Left forelimb (tissue), 1 donor: ENCODE measurements at places on chromosomes 12 and 14.
A peak's percentile ranks its signal among the peaks of the same experiment; 100 is the strongest.

DNA sequence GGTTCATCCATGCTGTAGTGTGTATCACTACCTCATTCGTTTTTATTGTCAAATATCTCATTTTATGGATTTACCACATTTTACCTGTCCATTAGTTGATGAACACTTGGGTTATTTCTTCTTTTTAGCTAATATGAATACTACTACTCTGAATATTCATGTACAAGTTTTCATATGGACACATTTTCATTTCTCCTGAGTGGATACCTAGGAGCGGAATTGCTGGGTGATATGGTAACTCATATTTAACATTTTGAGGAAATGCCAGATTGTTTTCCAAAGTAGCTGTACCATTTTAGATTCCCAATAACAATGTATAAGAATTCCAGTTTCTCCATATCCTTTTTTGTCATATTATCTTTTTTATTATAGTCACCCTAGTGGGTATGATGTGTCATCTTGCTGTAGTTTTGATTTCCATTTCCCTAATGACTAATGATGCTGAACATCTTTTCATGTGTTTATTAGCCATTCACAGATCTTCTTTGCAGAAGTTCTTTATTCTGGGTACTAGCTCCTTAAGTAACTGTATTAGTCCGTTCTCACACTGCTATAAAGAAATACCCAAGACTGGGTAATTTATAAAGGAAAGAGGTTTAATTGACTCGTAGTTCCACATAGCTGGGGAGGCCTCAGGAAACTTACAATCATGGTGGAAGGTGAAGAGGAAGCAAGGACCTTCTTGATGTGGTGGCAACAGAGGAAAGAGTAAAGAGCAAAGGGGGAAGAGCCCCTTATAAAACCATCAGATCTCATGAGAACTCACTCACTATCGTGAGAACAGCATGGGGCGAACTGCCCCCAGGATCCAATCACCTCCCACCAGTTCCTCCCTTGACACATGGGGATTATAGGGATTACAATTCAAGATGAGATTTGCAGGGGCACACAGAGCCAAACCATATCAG, 11.9 kb downstream of the NRDE2 start:
- no peak for DNase-seq

GRCh38 chr12:14845350-14845750, 2.0 kb upstream of the ART4 start:
- DNase-seq: no peak

GRCh38 chr12:100168562-100168961, 25.9 kb upstream of the BLTP3B start:
- DNase-seq: no peak

DNA sequence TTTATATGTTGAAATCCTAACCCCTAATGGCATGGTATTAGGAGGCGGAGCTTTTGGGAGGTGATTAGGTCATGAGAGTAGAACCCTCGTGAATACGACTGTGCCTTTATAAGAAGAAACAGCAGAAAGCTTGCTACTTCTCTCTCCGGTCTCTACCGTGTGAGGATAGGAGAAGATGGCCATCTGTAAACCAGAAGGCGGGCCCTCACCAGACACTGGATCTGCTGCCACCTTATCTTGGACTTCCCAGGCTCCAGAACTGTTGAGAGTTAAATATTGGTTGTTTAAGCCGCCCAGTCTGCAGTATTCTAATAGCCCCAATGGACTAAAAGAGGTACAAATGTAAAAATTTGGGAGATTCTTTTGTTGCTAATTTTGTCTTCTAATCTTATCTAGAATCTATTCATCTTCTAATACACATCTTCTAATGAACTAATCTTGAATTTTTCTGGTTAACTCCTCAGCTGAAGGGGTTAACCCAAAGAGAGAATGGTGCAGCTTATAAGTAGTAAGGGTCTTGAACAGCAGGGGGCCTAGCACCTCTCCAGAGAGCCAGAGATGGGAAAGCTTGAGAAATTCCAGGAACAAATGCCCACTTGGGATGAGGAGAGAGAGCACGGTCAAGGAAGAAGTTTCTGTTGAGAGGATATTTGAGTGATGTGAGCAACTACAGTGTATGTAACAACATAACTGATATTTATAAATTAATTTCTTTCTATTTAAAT, 264.0 kb upstream of the GRIP1 start:
- no peak for DNase-seq

GRCh38 chr14:58864751-58865513, 227.2 kb downstream of the DACT1 start:
- peak; percentile 70 for DNase-seq

- DNase-seq: no peak
Measured at GRCh38 chr12:96571101-96571862, 81.9 kb downstream of the CFAP54 start.
